ENCODE measurements at places on chromosomes 1 and 21.

DNA sequence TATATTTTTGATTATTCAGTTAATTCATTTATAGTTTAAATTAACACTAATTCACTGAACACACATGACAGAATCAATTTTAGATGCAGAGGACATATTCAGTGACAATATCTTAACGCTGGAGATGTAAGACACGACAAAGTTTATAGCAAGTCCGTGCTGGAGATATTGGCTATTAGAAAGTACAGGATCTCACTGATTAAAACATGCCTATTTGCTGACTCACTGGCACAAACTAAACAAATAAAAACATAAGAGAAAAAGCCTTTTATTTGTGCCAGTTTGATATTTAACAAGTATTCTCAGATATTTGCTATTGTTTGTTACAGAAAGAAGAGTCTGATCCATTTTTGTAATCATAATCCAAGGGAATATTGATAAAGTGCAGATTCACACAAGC lies 1122.9 kb upstream of the B3GALT2 start:
- no peak for DNase-seq

DNA sequence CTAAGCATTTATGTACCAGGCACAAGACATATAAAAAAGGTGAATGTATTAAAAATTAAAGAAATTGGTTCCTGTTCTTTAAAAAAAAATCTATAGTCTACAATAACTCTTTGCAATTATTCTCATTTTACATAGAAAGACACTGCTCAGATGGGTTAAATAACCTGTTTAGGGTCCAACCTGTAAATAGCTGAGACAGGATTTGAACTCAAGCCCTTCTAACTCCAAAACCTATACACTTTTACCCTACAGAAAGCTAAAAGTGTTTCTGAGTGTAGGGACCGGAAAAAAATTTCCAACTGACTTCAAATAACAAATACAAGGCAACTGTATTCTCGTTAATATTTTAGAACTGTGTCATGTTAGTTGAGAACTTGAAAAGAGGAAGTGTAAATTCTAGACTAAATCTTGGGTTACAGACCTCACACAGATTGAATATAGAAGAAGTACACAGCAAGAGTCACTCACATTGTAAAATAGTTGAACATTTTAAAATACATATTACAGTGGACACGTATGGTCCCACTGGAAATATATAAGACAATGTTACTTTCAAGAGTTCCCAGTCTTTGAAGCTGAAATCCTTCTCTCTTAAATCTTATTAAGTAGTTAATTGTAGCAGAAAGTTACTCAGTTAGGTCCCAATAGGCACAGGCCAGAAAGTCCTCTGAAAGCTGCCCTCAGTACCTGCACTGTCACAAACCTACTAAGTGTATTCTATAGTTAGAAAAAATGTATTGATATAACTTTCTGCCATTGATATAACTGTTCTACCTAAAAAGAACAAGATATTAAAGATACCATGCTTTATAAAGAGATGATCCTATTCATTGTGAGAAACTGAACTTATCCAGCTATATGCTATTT lies 7.3 kb downstream of the EDEM3 start:
- DNase-seq = no peak

DNA sequence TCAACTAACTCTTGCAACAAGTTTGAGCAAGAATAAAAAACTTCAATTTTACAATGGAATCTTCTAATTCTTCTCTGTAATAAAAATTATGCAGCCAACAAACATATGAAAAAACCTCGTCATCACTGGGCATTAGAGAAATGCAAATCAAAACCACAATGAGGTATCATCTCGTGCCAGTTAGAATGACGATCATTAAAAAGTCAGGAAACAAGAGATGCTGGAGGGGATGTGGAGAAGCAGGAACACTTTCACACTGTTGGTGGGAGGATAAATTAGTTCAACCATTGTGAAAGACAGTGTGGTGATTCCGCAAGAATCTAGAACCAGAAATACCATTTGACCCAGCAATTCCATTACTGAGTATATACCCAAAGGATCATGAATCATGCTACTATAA lies 327.5 kb upstream of the LYPLAL1 start:
- no peak for DNase-seq

GRCh38 chr1:234134878-234135277 lies 230.4 kb downstream of the SLC35F3 start:
- no peak for DNase-seq

DNA sequence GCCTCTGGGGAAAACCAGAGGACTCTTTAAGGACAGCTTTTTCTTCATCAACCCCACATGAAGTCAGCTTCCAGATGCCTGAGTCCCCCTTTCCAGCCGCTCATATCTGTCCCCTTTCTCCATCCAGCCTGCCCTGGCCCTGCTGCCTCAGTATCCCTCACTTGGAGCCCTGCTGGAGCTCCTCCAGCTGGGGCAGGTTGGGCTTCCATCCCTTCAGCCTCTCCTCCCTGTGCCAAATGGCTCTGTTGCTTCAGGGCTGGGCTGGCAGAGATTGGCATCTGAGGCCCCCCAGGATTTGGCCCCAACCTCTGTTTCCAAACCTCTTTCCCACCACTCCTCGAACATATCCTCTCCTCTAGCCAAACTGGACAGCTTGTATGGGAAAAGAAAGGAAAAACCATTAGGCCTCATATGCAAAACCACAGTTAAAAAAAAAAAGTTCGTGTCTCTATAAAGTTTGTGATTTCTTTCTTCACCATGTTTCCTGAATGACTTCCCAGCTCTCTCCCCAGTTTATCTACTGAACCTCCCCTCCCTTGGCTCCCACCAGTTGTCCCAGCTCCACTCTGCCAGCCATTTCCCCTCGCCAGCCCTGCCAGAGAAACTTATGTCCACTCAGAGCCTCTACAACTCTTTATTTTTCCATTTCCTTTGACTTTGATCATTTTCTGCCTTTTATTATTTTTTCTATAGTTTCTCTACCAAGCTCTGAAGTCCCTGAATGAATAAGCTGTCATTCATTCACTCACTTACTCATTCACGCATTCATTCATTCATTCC lies 217.9 kb downstream of the FOXD2 start:
- no peak for DNase-seq

All from D721Med (cell line).